NCI-H345 (cell line): ENCODE measurements at places on chromosomes 4 and X.

DNA sequence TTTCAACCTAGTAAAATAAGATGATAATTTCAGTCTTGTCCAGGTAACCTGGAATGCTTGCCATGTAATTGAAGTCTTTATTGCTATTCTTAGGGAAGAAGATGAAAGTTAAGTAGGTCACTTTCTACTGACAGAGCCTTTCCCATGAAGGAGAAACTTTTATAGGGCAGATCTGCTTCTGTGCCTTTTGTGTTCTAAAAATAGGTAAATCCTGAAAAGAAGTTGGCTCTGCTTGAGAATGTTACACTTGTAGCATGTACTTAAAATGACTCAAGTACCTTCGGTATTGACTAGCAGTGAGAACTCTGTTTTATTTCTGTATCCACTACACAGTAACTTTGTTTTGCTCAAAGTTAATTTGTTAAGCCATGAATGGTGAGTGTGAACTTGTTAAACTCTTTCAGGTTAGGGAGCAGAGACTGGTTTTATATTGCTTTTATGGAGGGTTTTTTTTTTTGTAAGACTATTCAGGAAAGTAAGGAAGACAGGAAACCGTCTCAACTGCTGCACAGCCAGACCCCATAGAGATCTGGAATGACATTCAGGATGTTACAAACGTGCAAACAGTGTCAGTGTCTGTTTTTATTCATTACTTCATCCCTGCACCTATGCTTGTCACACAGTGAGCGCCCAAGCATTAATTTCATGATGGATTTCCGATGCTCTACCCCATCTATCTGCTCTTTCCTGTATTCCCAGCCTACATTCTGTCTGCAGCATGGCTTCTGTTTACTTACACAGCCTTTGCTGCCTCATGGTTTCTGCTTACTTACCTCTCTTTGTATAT lies 53.0 kb downstream of the SEPTIN11 start:
- DNase-seq: no peak

GRCh38 chrX:27622883-27623282 lies 32.7 kb downstream of the DCAF8L2 start:
- no peak for DNase-seq

- DNase-seq: no peak
These were observed 54.7 kb upstream of the ZXDA start for GRCh38 chrX:57964975-57965374.

DNA sequence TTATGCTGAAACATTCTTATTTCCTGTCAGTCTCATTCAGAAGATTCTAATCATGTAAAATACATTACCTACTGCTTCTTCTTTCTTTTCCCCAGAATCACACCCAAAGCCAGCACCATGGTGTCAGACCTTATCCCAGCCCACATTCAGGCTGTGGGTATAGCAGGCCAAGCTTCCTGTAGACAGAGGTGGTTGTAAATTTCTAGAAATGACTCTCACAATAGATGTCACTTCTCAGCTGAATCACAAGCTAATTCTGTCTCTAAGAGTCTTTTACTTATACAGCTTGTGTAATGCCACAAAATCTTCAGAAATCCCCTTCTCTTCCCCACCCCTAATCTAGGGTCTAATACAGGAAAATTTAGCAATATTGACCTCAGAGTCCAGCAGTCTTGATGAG lies 239.6 kb downstream of the PARM1 start:
- DNase-seq: no peak

GRCh38 chrX:39310891-39311290 lies 509.6 kb downstream of the MID1IP1 start:
- DNase-seq: no peak

DNA sequence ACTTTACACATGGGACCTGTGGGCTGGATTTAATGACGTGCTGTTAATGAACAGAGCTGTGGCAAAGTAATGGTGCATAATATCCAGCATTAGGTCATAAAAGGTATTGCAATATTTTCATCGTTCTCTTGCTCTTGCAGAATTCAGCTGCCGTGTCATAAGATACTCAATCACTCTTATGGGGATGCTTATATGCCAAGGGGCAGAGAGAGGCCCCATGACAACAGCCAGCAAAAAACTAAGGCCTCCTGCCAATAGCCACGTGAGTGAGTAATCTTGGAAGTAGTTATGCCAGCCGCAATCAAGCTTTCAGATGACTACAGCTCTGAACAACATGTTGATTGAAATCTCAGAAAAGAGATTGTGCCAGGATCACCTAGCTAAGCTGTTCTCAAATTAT lies 616.9 kb downstream of the FSTL5 start:
- DNase-seq: no peak

DNA sequence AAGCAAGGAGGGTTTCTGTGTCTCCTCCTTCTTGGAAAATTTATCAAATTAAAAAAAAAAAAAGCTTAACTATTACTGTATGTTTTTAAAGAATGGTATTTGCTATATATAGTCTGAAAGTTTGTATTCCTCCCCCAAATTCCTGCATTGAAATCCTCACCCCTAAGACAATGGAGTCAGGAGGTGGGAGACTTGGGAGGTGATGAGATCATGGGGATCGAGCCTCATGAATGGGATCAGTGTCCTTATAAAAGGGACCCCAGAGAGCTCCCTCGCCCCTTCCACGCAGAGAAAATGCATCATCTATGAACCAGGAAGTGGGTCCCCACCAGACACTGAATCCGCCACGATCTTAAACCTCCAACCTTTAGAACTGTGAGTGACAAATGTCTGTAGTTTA lies 50.1 kb downstream of the DHRSX start:
- DNase-seq: no peak

- no peak for DNase-seq
These were observed 312.5 kb upstream of the HS3ST1 start for GRCh38 chr4:11741190-11741652.

- no peak for DNase-seq
These were observed 195.1 kb upstream of the EDNRA start for GRCh38 chr4:147285751-147286150.

GRCh38 chr4:73348185-73348584 lies 55.9 kb upstream of the ALB start:
- no peak for DNase-seq

DNA sequence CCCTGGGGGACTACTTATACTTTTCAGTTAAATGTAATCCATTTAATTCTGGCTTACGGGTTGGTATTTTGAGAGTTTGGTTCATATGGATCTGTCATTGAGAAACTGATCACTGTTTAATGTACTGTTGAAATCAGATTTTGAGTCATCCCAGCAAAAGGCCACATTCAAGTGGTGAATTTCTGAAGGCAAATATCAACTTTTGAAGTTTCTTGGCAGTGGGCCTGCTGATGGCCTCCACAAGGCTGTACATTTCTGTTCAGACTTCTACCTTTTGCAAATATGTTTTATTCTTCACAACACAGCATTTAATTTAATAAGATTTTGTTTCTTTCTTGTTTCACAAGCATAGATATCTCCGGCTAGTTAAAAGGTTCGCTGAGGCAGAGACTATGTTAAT lies 138.7 kb downstream of the PDGFC start:
- DNase-seq: no peak

GRCh38 chrX:3549411-3549911 lies 164.0 kb downstream of the PRKX start:
- DNase-seq: peak; percentile 47

- no peak for DNase-seq
These were observed 13.8 kb downstream of the TMEM175 start for GRCh38 chr4:946103-946450.

DNA sequence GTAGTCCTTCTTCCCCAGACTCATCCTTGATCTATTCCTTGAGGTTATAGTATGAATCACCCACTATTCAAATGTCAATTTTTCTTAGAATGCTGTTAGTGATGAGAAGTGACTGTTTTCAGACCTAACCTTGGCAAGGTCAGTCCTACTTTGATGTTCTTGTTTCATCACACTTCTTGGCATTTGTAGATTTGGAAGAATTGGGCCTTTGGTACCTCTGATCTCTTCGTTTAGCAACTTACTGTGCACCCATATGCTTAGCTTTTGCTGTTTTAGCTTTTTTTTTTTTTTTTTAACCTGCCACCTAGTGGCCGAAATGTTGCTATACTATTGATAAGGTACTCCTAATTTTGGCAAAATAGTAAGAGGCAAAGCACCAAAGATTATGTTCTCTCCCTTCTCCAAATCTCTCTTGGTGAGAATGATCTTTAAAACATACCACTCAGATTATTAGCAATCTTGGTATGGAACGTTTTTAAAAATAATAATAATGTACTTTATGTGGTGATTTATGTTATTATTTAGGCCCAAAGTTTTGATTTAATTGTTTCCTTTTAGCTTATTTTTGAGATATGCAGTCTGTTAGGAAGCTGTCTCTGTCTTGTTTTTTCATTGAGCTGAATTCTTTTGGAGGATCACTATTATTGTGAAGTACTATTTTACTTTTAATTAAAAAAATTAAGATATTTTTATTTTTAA lies 16.6 kb downstream of the DCK start:
- DNase-seq: peak; percentile 15

DNA sequence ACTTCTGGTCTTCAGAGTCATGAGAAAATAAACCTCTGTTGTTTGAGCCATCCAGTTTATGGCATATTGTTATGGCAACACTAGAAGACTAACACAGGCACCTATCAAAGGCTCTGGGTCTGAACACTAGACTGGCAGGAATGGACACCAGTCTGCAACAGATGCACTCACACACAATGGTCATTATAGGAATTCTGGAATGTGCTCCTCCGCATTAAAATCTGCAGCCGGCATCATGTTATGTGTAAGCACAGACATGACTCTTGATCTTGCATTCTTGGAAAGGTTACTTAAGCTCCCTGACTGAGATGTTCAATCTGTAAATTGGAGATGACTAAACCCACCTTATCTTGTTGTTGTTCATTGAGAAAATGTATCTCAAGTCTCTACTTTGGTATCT lies 112.3 kb upstream of the ZNF518B start:
- no peak for DNase-seq

GRCh38 chr4:145589916-145590702 lies 29.1 kb upstream of the MMAA start:
- no peak for DNase-seq

DNA sequence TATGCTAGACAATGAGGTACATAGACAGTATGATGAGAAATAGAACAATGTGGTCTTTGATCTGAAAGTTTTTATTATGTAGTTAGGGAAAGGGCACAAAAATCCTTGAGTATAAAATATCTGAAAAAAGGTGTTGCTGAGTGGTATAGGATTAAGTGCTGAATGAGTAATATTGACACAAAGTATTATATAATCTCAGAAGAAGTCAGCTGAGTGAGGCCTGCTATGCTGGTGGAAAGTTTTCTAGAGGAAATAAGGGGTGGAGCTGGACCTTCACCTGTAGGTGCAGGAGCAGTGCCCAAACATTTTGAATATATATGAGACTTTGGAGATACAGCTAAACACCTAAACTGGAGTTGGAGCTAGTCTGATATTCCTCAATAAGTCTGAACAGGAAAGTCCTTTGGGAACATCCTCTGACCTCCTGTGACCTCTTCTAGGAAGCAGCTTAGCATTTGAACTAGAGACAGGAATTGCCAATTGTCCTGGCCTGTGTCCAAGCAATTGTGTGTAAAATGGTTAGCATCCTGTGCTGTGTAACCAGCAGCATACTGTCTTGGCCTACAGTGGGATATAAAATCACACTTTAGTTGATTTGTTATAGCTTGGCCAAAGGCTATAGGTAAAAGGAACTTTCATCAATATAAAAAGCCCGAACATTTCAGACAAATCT lies 285.3 kb downstream of the ANKRD50 start:
- DNase-seq: no peak

DNA sequence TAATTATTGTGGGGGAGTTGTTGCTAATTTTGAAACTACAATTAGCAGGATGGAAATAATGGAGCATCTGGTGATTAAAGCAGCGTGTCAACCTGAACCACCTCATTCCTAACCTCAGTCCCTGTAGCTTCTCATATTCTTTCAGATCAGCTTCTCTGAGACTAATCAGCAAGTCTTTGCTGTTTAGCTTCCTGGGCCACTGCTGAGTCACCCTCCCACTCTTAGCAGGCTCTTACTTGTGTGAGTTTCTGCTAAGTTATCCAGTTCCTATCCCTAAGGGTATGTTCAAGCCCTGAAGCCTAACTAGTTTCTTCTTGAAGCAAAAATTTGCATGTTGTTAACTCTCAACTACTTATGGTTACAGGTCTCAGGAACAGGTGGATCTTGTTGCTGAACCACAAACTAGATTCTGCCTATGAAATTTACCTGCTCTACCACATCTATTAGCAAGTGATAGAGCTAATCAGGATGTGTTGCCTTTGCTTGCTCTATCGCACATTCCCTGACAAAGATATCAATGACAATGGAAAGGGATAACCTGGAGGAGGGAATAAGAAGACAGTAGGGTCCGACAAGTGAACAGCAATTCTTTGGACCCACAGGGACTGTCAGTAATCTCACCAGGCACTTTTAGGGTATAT lies 134.2 kb downstream of the EIF4E start:
- no peak for DNase-seq

GRCh38 chrX:134004084-134004483 lies 18.7 kb upstream of the GPC3 start:
- DNase-seq: no peak

DNA sequence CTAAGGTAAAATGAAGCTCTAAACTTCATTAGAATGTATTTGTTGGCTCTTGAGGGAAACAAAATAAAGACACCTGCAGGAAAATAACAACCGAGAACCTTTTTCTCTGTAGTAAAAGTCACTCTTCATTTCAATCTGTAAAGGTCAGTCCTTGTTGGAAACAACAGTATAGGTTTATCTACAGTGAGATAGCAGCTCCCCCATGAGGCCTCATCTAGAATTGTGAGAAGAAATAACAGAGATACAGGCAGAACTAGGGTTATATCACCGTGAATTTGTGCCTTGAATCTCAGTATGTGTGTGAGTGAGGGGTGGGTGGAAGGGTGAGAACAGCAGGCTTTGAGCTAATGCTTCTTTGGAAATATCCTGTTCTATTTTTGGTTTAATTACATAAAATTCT lies 107.8 kb upstream of the FMR1 start:
- DNase-seq: no peak

DNA sequence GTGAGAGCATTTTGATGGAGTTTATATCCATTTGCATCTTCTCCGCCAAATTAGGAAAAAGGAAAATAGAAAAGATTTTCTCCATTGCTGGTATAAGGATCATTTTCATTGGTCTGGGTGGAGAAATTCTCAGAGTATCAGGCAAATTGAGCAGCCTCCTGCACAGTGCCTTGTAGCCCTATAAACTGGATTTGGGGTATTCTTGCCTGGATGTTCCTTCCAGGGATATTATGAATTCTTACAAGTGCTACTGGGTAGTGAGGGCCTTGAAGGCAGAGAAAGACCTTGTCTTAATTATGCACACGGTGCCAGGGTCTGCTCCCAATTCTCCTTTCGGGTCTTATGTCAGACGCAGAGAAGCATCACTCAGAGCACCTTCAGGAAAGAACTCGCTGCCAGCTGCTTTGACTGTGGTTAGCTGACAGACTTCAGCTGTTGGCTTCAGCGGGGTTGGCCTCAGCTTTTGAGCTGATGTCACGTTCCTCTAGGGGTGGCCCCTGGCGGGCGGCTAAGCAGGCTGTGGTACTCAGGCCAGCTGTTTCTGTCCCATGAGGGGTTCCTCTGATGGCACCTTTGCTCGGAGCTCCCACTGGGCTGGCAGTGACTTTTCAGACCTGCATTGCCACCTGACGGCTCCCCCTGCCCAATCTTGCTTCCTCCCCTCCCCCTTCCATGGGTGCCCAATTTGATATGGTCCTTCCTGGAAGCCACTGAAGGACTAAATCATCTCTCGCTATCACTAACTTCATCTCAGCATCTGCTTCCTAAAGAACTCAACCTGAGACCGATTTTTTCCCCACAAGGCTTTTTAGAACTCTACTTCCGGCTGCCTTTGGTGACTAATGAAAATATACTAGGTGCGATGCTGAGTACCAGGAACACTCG lies 519.5 kb downstream of the BCOR start:
- no peak for DNase-seq

GRCh38 chr4:10506077-10506476 lies 48.9 kb upstream of the ZNF518B start:
- no peak for DNase-seq
